RCC 7860 (cell line): ENCODE measurements at places on chromosomes 16 and 17.

DNA sequence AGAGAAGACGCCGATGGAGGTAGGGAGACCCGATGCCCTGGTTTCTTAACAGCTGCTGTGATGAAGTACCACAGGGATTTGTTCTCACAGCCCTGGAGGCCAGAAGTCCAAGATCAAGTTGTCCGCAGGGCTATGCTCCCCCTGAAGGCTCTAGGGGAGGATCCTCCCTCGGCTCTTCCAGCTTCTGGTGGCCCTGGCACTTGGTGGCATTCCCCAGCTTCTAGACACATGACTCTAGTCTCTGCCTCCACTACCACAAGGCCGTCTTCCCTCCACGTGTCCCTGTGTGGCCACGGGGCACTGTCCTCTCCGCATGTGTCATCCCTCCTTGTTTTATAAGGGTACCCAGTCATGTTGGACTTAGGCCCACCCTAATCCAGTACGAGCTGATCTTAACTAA is 375.2 kb downstream of the SLC39A11 start:
- peak; percentile 70 for DNase-seq

DNA sequence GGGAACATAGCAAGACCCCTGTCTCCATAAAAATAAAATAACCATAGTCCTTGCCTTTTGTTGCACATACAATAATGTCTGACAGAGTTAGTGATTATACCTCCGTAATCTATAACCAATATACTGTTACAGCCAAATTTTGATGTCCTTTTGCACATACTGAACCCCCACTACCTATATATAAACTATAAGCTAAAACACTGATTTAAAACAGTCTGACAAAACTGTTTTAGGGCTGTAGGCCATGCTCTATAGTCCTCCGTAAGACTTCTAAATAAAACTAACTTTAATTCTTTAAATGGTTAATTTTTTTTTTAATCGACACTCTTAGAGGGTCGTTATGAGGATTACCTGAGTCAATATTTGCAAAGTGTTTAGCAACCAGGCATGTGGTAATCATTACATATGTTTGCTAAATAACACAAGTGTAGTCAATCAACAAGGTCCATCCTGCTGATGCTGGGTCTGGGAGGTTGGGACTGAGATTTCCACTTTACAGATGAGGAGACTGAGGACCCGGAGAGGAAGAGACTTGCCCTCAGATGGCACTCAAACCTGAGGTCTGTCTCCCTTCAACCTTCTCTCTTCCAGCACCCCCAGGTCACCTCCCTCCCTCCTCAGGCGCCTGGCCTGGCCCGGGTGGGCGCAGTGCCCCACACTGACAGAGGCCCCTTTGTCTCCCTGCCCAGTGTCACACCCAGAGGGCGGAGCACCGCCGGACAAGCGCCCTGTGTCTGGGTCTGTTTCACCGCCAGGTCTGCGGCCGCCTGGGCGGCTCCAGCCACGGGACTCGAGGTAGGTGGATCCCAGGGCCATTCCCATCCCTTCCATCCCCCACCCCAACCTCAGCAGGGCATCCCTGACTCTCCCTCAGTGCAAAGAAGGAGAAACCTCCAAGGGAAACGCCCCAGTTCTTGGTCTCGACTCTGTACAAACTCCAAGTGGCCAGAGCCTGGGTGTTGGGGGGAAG is 10.3 kb downstream of the ZNF385C start:
- DNase-seq = no peak

- DNase-seq = no peak
Observed at GRCh38 chr16:56363781-56364565, 61.4 kb downstream of the AMFR start.

DNA sequence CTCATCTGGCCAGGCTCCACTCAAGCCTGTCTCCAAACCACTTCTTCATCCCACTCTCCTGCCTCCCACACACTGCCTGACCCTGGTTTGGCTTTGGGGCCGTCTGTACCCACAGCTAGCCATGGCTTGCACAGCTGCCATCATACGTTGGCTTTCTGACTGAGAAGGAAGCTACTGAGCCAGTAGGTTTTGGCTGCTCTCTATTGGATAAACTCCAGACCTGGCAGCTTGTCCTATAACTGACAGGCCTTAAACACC is 3.9 kb downstream of the MIF4GD start:
- no peak for DNase-seq

DNA sequence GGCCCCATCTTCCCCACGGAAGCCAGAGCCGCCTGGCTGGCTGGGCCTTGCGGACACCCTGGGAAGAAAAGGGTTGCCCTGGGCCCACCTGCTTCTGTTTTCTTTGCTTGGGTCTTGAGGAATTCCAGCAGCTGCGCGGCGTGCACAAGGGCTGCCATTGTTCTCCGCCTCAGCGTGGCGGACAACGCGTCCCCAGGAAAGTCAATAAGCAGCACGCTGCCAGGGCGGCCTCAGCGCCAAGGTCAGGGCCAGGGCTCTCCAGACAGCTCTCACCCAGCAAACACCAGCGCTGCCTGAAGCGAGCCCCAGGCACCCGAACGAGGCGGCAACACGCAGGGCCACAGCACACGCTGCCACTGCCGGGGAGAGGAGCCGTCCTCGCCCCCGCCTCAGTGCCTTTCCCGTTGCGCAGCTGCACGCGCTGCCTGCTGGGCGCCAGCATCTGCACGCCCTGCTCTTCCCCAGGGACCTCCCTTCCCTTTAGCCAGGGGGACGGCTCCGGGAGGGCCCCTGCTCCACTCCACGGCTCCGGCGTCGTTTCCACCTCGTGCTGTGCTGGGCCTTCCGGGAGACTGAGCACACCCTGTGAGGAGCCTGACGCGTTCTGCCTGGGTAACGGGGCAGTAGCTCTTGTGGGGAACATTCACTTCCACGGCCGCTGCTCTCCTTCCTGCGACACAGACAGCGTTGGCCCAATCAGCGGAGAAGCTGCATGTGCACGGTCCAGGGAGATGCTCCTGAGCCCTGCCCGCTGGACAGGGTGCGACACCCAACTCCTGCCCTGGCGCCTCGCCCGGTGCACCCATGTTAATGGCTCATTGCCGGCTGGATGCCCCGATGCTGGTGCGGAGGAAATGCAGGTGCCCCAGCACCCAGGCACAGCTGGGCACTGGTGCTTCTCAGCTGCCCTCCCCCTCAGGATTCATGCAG is 57.8 kb downstream of the LMF1 start:
- no peak for DNase-seq

DNA sequence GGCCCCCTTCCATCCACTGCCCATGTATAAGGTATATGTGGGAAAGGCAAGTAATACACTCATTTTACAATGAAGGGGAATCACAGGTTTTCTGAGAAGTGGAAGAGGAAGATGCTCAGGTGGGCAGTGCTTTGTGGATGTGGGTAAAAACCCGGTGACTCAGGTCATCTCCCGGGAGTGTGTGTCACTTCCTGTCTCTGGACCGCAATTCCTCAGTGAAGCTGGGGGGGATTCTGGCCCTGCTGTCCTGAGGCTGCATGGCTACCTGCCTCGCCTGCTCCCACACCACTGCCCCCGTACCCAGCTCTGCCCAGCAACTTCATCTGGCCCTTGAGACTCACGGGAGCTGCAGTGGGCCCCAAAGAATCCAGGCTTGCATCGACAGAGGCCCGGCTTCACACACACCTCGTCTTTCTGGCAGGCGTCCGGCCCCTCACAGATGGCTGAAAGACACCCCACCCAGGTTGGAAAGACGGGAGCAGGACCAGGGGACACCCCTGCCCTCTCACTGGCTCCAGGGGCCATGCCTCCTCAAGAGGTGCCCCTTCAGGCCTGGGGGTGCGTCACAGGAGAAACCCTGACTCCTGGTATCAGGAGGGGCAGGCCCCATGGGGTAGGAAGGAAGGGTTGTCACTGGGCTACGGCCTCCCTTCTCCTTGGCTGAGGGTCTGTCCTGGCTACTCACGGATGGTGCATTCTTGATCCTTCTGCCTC is 882 bp downstream of the SCARF1 start:
- DNase-seq = peak; percentile 76

DNA sequence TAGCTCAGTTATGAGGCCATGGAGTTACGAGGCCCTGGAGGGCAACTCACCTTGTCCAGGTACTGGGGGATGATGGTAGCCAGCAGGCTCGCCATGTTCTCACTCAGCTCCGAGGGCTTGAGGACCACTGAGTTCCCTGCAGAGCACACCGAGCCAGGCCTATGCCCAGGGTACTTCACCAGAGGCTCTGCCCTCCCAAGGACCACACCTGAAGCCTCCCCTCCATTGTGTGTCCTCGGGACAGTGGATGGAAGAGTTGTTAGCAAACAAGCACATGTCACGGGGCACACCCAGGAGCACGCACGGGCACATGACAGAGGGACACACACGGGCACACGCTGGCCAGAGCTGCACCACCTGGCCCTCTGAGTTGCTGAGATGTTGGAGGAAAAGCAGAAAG is 5.6 kb downstream of the ALDH3A1 start:
- DNase-seq = no peak

DNA sequence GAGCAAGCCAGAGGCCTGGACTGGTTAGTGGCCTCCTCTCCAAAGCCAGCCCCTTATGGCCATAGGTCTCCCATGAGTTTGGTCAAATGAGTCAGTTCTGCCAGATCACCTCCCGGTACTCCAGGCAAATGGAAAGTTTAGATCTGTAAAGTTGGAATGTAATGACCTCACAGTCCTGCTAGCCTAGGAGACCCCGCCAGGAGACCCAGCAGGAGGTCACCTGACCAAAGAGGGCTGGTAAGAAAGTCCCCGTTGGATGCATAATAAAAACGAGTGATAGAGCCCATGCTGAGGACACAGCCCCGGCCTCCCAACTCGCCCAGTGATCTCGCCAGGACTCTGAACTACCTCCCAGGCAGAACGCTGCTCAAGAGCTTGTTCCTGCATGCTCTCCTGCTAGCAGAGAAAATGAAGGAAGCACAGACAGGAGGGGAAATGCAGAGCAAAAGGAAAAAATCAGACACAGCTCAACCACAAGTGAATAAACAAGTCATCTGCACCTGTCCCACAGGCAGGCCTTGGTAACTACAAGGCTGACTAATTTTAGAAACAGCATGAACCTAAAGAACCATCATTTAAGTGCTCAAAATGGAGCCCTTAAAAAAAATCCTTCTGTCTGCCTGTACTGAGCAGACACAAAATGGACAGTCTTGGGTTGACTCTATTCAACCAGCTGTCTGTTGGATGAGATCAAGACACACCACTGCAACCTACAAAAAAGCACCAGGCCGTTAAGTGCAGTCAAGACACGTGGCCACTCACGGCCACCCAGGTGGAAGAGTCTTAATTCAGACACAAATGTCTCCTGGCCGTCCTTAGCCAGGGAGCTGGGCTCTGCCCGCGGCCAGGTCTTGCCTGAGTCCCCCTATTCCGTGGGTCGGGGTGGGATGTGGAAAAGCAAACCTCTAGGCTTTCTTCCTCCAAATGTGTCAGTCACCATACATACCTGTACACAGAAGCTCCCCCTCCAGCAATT is 9.2 kb downstream of the CDIP1 start:
- peak; percentile 65 for DNase-seq

GRCh38 chr17:32019228-32019627 is 12.0 kb downstream of the LRRC37B start:
- no peak for DNase-seq

DNA sequence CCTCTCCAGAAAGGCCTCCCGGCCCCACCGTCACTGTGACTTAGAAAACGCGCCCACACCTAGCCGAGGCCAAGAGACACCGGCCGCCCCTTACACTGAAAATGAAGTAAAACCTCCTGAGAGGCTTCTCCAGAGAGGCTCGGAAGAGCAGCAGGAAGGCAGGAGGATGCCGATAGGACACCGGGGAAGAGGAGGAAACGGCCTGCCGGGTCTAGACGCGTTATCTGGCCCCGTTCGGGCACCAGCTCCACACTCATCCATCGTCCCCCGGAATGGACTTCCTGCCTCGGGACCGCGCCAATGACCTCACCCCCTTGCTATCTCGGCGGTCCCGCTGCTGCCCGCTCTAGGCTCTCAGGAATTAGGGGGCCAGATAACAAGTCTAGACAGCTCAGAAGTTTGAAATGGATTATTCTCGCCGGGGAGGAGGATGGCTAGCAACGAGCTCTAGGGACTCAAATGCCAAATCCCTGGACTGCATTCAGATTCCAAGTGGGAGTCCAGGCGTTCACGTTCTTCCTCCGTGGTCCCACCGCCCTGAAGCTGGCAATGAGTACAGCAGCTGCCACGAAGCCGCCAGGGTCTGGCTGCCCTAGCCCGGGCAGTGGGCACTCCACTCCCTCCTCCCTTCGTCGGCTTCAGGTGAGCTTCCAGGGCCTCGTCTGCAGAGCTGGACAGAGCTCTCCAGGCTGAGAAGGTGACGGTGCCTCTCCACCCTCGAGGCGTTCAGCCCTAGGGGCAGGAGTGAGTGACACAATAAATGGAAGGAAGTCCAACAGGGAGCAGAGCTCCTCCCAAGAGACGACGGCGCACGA is 350.9 kb downstream of the FOXL1 start:
- no peak for DNase-seq

DNA sequence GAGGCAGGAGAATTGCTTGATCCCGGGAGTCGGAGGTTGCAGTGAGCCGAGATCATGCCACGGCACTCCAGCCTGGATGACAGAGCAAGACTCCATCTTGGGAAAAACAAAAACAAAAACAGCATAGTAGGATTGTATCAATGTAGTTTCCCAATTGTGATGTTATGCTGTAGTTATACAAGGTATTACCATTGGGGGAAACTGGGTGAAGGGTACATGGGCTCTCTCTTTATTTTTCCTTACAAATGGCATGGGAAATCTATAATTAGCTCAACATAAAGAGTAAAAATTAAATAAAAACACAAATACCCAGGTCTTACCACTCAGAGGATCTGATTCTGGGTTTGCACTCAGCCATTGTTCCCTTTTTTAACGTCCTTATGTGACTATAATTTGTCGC is 107.9 kb downstream of the KATNIP start:
- DNase-seq = no peak

DNA sequence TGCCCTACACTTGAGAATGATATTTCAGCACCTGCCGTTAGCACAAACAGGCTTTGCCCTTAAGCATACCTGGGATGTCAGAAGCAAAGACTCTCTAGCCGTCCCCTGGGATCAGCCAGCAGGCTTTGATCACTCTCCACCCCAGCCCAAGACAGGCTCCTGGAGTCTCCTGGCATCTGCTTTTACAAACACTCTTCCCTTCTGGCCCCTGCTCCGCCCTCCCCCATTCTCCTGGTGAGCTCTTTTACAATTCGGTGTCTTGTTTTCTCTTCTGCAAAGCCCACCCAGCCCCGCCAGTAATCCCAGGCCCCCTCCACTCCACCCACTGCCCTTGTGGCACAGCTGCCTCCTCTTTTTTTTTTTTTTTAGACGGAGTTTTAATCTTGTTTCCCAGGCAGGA is 50.4 kb downstream of the KATNIP start:
- no peak for DNase-seq

DNA sequence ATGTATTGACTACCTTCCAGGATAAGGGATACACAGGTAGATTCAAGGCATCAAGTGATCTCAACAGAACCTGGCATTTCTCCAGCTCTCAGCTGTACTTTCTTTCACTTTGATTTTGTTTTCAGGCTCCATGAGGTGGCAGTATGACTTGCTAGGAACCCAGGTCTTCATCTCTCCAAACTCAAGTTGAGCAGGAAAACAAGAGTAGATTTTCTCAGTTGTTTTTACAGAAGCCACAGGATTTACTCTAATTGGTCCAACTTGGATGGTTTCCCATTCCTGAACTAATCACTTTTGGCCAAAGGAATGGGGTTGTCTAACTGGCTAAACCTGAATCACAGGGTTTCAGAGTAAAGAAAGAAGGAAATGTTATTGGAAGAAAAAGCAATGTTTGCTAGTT is 146.6 kb downstream of the TRIM37 start:
- DNase-seq = peak; percentile 40

- no peak for DNase-seq
Observed at GRCh38 chr17:46270032-46270431, 24.9 kb upstream of the LRRC37A start.

GRCh38 chr16:48852951-48853350 is 243.0 kb upstream of the N4BP1 start:
- DNase-seq = no peak
